ENCODE measurements at places on chromosomes 5 and 9. TPM values are rescaled to one million over a fixed set of nuclear protein-coding genes. Genes with fewer than 3 reads are reported as not detected.

GRCh38 chr5:155313518-155313917 is 300.0 kb downstream of the KIF4B start:
- DNase-seq: no peak

DNA sequence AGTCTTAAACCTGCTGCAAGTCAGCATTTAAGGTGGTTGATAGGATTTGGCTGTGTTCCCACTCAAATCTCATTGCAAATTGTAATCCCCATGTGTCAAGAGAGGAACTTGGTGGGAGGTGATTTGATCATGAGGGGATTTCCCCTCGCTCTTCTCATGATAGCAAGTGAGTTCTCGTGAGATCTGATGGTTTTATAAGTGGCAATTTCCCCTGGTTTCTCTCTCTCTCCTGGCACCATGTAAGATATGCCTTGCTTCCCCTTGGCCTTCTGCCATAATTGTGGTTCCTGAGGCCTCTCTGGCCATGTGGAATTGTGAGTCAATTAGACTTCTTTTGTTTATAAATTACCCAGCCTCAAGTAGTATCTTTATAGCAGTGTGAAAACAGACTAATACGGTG is 84.3 kb upstream of the SMC2 start:
- DNase-seq: no peak

DNA sequence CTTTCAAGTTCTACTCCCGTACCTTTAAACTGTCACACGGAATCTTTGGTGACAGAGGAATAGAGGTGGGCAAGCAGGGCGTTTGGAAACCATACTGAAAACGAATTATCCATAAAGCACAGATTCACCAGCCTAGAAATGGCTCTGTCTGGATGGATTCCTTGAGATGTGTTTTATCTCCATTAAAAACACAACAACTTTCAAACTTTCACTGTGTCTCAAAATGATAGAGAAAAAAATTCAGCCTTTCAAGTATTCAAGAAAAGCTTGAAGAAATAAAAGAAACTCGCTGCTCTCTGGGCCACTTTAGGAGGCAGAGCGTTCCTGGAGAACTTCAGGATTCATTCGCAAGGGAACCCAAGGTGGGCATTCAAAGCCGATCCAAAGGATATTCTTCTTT is 589 bp upstream of the THBS4 start:
- DNase-seq: no peak

DNA sequence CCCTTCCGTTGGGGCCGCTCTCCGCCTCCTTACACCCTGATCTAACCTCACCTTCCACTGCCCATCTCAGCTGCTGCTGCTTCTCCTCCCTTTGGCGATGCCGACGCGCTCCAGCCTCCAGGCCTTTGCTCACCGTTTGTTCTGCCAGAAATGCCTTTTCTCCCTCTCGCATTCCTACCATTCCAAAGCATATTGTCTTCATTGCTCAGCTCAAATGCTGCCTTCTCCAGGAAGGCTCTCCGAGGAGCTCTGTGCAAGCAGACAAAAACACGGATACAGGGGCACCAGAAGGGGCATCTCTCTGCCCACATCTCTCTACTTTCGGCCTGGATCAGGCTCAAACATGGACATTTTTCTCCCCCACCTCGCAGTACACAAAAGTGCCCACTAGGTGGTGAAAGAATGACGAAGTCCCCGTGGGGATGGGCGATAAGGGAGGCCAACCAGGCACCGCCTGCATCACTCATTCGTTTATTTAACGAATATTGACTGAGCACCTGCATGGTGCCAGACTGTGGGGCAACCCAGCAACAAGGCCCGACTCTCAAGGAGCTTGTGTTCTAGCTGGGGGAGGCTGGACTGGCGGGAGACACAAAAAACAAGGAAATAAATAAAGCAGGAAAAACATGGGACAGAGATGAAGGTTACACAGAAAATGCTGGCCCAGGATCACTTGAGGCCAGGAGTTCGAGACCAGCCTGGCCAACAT is 7.3 kb upstream of the GRHPR start:
- no peak for DNase-seq

DNA sequence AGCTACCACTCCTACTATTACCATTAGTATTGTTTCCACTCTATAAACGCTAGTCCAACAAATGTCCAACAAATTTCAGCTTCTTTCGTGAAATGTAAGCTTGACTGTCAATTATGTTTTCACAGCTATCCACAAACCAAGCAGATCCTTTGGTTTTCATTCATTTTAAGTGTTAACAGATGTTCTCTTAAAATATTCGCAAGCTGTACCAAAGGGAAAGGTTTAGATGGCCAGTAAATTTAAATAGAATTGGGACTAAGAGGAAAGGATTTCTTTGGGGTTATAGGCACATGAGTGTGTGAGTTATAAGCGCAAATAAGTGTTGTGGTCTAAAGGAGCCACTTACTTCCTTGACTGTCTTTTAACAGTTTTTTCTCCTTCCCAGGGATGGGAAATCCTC is 136.8 kb upstream of the ADRA1B start:
- DNase-seq: no peak

C9orf153 gene
- total RNA-seq: 0.92 TPM

CCNI2 gene
- not detected for total RNA-seq

OBP2B gene
- total RNA-seq: not detected

Measured in thoracic aorta (tissue), 2 donors.